ENCODE measurements at places on chromosomes 7 and 10.
A peak's percentile ranks its signal among the peaks of the same experiment; 100 is the strongest.

DNA sequence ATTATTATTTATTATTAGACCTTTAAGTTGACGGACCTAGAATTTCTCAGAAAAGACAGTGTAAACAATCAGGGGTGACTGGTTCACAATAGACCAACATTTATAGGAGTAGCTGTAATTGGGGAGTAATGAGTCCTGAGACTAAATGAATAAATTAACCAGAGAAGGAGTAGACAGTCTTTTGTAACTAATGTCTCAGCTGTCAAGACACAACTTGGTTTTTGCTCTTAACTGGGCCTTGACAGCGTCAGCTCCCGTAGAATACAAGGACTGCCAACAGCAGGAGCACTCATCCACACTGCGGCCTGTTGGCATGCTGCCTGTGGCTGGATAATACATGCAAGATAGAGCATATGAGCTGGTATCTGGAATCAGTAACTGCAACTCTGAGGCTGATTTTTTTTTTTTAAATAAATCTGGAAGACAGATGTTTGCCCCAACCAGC, 123.9 kb downstream of the CACNA2D1 start:
- no peak for DNase-seq

DNA sequence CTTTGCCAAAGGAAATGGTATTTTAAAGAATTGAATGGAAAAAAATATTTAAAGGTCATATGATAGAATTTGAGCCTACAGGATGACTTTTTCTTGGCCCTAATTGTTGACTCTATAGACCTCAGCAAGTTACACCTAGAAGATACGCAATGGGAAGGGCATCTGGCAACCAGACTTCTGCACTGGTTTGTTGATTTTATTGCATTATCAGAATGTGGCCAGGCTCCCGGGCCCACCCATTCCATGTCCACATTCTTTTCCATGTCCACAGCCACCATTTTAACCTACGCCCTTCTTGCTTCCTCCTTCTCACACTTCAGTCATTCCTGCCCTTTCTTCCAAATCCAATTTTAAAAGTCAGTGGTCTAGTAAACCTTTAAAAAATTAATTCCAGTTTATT, 738.4 kb downstream of the SUGCT start:
- no peak for DNase-seq

DNA sequence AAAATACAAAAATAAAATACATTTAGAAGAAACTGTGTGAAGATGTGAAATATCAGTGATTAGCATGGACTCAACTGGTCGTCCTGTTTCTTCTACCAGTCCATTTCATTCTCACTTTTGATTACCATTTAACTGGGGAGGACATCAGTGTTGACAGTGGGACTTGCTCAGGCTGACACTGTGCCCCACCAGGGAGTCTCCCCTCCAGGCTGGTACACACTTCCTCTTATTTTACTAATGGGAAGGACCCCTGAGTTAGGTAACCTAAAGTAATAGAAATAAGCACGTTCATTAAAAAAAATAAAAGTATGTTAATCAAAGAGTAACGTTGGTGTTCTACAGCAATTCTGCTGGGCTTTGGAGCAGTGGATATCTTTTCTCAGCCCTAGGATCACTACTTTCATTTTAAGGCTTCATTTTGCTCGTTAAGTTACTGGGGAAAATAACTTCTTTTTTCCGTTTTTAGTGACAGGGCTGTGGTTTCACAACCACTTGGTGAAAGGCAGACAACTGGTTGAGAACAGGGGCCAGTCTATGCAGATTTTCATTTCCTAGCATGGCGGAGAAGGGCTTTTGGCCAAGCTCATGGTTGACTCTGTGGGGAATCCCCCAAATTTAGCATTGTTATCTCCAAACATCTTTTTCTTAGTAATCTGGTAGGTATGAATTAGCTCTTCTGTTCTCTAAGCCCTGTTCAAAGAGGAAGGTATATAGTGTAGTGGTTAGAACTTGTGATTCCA, 2.1 kb downstream of the SNX10 start:
- DNase-seq, result peak; percentile 58

DNA sequence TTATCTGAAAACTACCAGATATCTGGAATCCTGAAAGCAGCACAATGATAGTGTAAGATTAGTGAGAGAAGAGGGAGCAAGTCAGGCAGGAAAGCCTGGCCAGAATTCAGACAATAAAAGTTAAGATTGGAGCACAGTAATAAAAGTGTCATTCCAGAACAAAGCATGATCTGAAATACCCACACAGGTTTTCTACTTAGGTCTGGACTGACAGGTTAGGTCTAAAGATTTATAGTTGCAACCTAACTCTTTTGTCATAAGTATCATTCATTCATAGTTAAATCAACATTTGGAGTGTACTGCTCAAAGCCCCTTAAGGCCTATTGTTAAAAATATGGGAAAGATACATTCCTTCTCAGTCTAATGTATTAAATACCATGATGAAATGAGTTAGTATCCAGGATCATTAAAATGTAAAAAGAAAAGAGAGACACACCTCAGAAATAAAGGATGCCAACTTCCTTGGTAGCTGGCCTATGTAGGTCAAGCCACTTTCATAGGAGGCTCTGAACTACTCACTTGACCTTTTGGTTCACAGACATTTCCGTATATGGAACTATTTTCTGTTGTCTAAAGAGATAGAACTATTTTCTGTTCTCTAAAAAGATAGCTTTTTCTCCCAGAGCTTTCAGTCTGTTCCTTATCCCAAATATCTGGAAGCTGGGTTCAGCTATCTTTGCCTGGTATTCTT, 105.2 kb downstream of the FAS start:
- no peak for DNase-seq

Data from stimulated activated CD8-positive, alpha-beta memory T cell treated with anti-CD3 and anti-CD28 coated beads, Interleukin-7, amount 100 ng/mL, for 4 hours (primary cell).